Mucosa of gallbladder (tissue), 1 donor: ENCODE measurements at places on chromosomes 11 and 22. TPM values are rescaled to one million over a fixed set of nuclear protein-coding genes. Genes with fewer than 3 reads are reported as not detected.

GRCh38 chr11:109794501-109794900 is 298.7 kb upstream of the ZC3H12C start:
- DNase-seq, result no peak

DNA sequence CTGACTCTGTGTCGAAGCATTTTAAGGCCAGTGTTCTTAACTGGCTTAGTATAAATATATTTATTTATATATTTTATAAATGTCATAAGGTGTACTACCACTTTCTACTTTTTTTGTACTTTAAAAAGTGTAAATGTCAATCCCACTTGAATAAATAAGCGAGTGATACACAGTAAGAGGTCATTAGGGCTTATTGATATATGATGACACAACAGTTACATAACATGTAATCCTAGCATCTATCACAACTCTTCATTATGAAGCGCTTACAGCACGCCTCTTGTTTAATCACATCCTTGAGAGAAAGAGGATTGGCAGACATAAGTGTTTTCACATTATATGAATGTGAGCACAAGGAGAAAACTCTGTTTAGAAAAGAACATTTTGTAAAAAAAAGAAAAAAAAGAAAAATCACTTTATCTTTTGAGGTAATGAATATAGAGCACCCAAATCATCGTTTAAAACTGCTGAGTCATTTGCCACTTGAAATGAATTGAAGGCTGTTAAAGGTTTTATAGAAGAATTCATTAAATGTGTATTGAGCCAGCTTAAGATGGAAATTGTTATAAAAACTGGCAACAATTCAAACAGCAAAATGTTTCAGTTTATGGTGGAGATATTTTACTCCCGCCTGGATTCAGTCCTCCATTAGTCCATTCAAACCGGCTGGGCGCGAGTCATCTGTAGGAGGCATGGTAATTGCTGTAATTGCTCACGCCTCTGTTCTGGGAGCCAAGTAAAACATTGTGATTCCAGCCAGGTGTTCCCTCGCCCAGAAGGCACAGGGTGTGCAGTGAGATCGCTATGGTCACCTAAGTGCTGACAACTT is 627.3 kb upstream of the KIRREL3 start:
- no peak for DNase-seq

- DNase-seq, result peak; percentile 86
Observed at GRCh38 chr11:132126973-132127899, 756.8 kb downstream of the NTM start.

DNA sequence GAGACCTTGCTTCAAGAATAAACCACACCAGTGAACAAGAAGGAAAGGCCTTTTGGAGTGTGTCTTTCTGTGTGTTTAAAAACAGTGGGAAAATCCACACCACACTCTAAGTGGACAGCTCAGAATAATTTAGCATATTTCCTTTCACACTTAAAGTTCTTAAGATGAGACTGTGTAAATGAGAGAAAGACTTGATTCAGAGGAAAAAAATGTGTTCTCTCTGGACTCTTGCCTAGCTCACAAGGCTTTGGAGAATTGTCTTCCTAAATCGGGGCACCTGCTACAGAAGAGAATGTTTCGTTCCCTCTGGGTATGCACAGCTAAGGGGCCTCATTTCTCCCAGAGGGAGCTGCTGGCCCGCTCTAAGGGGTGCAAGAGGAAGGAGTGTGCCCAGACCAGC is 28.4 kb upstream of the CRTAM start:
- DNase-seq, result no peak

DNA sequence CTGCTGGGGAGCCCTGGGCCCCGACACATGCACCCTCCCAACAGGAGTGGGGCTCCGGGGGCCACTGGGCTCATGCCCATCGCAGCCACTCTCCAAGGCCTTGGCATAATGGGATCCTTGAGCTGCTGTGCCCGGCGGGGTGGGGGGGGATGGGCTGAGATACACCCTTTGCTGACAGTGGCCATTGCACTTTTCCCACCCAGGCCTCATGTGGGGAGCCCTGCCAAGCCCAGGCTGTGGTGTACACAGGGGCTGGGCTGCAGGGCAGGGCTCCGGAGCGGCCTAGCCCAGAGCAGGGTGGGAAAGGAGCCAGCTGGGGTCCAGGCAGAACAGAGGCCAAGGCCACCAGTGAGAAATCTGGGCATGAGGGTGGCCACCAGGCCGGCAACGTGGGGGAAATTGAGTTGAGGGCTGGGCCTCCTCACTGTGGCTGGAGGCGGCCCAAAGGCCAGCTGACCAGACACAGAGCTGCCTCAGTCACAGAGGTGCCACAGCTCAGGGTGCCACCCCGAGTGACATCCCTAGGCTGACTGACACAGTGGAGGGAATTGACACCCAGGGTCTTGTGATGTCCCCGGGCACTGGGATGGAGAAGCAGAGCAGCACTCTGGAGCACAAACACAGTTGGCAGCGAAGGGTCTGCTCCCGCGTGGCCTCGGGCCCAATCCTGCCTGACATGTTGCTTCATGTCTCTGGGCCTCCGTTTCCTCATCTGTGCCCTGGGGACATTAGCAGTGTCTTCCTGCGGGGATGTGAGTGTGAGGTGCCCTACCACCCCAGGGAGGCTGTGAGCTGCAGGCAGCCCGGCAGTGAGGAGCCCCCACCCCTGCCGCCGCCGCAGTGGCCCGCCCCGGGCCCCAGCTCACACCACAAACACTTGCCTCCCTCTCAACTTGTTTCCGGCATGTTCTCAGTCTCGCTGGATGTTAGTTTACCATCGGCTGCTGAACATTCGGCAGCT is 30.4 kb downstream of the RTN4R start:
- DNase-seq, result no peak

GRCh38 chr11:127470306-127470884 is 469.8 kb upstream of the KIRREL3 start:
- no peak for DNase-seq

Gene COMT
- total RNA-seq, result 214 TPM

Gene MMP12
- total RNA-seq, result 1.7 TPM

Gene SLC25A22
- 16.3 TPM for total RNA-seq

Gene OR2AG1
- total RNA-seq, result not detected

Gene UBQLN3
- 0.26 TPM for total RNA-seq

Gene OPCML
- 0.09 TPM for total RNA-seq

Gene SEC14L6
- 6.0 TPM for total RNA-seq

Gene ISX
- total RNA-seq, result not detected
